ENCODE measurements at places on chromosomes 2 and 18. TPM values are rescaled to one million over a fixed set of nuclear protein-coding genes. Genes with fewer than 3 reads are reported as not detected.

ABCB11 gene
- 0.04 TPM for polyA plus RNA-seq

RNF152 gene
- polyA plus RNA-seq = 2.1 TPM

MAPRE3 gene
- 13.4 TPM for polyA plus RNA-seq

CARF gene
- 1.7 TPM for polyA plus RNA-seq

IL1F10 gene
- polyA plus RNA-seq = 0.18 TPM

DUSP19 gene
- polyA plus RNA-seq = 0.55 TPM

PKDCC gene
- 6.2 TPM for polyA plus RNA-seq

CHRND gene
- not detected for polyA plus RNA-seq

GALNT13 gene
- polyA plus RNA-seq = 0.02 TPM

ESPNL gene
- 0.09 TPM for polyA plus RNA-seq

TRIM43 gene
- not detected for polyA plus RNA-seq

DOK6 gene
- polyA plus RNA-seq = 0.07 TPM

HNMT gene
- polyA plus RNA-seq = 16.4 TPM

SLC25A12 gene
- 12.8 TPM for polyA plus RNA-seq

XDH gene
- polyA plus RNA-seq = 4.0 TPM

IL36A gene
- 243 TPM for polyA plus RNA-seq

CLHC1 gene
- 3.9 TPM for polyA plus RNA-seq

ERMN gene
- 0.10 TPM for polyA plus RNA-seq

C2orf92 gene
- 14.3 TPM for polyA plus RNA-seq

All from esophagus (tissue), 2 donors.